ENCODE measurements at places on chromosomes 4 and X.

DNA sequence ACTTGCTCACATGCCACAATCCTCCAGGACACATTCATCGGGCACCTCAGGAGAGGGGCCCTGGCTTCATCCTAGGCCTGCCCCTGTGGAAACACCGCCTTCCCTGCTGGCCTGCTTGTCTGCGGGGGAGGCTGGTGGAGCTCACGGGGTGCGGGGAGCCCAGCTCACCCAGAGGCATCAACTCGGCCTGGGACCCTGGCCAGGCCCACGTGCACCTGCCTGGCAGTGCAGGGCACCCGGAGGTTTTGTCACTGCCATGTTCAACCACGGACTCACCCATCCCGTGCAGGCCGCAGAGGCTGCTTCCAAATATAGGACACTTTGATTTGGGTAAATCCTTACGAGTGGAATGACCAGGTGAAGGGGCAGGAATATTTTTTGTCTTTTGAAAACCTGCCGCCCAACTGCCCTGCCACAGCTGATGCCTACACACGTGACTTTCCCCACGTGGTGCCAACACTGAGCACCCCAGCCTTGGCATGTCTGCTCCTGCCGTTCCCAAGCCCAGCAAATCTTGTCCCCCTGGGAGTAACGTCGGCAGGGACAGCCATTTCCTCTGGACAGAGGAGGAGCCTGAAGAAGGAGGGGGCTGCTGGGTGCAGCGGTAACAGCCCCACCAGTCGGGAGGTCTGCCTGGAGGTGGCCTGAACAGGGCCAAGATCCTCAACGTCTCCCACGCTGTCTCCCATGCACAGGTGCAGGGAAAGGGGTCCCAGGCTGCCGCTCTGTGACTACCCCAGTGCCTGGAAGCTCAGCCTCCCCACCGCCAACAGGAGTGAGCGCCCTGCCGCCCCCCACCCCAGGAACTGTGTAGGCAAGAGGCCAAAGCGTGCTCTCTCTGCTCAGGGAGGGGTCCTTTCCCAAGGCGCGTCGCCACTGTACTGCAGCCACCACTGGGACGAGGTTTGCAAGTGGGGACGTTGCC, 8.5 kb downstream of the MXD4 start:
- DNase-seq, result no peak

DNA sequence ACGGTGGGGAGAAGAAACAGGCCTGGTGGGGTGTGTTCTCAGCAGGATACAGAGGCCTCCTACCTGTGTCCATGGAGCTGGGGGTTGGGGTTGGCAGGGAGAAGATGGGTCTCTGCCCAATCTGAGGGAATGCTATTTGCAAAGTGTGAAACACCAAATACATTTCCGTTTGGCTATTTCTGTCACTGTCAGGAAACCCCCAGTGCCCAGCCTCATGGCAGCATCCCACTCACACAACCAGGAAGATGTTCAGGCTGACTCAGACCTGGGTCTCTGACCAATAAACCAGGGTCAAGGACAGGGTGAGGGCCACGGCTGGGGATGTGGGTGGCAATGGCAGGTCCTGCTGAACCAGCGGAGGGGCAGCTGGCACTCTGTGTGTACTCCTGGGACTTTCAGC, 41.3 kb downstream of the BCOR start:
- DNase-seq, result no peak

GRCh38 chr4:137065311-137065710, 467.0 kb downstream of the PCDH18 start:
- DNase-seq, result no peak

GRCh38 chrX:790783-791360, 160.3 kb downstream of the SHOX start:
- no peak for DNase-seq

GRCh38 chr4:148477276-148477675, 35.1 kb upstream of the NR3C2 start:
- no peak for DNase-seq

DNA sequence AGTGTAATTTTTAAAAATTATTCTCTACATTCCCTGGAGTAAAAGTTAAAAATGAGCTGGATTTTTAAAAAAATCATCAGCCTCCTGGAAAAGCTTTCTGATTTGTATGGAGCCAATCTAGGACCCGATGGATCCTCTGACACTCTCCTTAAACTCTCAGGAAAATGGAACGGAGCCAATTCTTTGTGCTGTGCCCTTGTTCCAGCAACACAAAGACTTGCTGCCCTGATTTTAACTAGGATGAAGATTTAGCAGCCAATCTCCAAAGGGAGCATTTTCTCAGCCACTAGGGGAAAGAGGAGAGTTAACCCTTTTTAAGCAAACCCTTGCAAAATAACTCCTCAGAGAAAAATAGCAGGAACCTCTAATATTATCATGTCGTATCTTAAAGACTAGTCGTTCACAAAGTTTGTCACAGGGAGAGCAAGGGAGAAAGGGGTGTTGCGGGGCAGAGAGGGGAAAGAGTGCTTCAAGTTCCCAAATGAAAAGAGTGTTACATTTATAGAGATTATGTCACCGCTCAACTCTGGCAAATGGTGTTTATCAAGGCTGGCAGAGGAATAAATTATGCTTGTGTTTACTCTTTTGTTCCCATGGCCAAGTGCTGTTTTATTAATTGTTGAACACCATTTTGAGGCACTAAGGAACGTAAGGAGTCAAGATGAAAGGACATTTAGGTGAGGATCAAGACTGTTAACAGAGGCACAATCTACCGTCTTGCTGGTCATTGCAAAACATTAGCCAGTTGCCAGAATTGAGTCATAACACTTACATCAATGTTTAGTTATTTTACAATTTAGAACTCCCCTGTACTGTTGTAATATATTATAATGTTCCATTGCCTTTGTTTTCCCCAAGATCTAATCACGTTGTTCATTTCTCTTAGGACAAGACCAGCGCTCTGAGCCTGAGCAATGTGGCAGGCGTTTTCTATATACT, 250.7 kb downstream of the THOC2 start:
- no peak for DNase-seq

GRCh38 chr4:188606635-188607034, 467.4 kb downstream of the TRIML1 start:
- no peak for DNase-seq

- DNase-seq, result no peak
Measured at GRCh38 chr4:18366892-18367291, 345.3 kb upstream of the LCORL start.

DNA sequence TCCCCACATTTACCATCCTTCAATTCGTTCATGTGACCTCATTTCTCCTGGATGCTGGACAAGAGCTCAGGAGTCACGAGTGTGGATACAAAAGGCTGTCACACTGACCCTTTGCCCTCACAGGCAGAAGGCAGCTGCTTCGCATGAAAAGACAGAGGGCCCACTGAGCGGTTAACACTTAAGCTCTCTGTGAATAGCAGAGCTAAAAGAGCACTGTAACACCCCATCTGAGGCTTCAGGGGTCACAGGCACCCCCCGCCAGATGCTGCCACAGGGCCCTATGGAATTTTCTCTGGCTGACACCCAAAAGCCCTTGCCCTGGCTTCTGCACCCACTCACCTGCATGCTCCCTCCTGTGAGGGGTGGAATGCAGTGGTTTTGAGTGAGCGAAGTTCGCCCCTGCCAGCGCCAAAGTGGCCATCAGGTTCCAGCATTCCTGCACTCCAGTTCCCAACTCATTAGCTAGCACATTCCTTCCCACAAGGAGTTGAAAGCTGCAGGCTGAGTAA, 360.9 kb downstream of the PPP3CA start:
- DNase-seq, result no peak

DNA sequence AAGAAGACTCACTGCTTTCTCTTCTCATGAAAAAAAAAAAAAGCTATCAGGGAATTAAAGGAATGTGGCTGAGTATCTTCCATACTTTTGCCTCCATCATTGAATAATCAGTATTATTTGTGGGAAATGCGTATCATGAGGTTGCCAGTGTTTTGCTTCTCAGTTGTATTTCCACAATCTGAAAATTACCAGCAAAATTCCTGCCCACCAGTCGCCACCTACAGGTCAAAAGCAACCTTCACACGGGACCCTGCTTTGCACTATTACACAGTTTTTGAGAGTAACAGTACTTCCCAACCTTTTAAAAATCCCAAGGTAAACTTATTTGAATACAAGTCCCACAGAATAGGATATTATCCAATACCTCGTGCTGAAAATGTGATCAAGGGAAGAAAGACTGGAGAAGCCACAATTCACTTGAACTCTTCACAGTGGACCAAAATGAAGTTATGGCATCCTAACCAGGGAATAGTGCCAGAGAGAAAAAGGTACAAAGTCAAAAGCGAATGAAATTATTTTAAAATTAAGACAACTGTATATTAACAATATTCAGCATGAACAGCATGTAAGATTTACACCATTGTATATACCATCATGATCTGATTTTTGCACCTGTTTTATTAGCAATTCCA, 30.4 kb downstream of the PGRMC1 start:
- no peak for DNase-seq

DNA sequence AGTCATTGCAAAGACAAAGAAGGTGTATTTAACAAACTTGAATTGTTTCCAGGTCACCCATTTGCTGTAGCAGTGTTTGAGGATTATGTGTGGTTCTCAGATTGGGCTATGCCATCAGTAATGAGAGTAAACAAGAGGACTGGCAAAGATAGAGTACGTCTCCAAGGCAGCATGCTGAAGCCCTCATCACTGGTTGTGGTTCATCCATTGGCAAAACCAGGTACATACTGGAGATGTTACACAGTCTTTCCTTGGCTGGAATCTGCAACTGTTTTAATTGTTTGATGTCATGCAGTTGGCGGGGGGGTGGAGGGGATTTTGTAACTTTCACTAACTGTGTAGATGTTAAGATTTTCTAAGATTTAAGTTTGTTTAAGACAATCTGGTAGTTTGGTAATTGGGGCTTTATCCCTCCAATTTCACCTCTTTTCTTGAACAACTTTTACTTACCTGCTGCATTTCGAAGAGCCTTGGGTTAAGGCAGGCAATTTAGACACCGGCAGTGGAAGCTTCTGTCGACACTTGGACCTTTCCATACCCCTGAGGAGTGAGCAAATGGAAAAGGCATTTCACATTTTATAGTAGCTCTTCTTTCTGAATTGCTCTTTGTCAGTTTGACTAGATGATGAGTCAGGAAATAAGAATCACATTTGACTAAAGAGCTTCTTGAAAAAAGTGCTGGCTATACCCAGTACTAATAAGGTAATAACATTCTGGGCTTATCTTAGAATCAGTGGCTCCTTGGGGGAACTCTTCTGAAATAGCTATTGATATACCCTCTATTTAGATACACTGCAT, 67.4 kb downstream of the EGF start:
- no peak for DNase-seq

- DNase-seq, result no peak
Measured at GRCh38 chrX:30777575-30777974, 111.5 kb downstream of the TAB3 start.

DNA sequence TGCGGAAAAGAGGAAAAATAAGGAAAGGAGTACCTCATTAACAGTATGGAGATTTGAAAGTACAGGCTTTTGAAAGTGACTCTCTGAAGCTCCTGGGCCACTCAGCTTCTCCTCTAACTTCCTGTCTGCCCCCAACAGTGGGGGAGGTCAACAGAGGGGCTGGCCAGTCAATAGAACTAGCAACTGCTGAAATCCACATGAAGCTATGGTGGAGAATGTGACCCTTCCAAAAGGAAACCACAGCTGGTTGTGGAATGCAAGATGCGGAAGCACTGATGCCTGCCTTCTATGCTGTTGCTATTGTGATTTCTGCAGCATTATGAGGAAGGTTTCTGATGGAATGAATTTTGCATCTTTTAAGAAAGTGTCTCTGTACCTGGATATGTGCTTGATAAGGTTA, 2.4 kb downstream of the CORIN start:
- DNase-seq, result no peak

DNA sequence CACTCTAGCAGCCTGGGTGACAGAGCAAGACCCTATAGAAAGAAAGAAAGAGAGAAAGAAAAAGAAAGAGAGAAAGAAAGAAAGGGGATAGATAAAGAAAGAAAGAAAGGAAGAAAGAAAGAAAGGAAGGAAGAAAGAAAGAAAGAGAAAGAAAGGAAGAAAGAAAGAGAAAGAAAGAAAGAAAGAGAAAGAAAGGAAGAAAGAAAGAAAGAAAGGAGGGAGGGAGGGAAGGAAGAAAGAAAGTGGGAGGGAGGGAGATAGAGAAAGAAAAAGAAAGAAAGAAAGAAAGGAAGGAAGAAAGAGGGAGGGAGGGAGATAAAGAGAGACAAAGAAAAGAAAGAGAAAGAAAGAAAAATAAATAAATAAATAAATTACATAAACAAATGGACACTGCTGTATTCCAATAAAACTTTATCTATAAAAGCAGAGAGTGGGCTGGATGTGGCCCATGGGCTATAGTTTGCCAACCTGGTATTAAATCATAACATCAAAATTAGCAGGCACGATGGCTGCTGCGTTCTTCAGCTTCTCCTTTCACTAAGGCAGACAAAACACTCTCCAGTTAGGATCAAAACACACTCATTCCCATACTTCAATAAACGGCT, 165.0 kb downstream of the ZNF674 start:
- no peak for DNase-seq

- DNase-seq, result no peak
Measured at GRCh38 chr4:3338321-3338838, 45.6 kb downstream of the RGS12 start.

DNA sequence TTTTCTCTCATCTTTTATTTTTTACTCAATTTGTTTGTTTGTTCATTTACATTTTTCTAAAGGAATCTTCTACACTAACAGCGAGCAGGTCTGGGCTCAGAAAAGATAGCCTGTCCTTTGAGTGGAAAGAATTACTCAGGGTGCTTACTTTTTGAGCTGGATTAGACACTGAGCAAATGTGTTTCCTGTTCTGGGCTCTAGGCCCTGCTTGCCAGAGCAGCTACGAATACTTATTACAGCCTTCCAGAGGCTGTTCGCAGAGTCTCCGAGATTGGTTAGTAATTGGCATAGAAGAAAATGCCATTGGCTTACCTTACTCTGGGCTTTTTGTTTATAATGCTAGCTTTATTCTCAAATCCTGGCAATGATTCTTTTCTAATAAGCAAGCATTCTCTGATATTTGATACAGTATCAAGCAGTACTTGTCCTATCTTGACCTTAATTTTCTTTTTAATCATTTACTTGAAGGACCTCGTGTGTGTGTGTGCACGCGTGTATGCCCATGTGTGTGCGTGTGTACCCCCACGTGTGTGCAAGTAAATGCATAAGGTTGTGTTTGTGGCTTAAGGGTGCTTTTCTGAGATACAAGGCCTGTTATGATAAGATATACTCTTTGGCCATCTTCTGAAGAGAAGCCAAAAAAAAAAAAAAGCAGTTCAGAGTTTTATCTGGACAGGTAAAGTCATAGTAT, 76.2 kb upstream of the GRXCR1 start:
- DNase-seq, result no peak

DNA sequence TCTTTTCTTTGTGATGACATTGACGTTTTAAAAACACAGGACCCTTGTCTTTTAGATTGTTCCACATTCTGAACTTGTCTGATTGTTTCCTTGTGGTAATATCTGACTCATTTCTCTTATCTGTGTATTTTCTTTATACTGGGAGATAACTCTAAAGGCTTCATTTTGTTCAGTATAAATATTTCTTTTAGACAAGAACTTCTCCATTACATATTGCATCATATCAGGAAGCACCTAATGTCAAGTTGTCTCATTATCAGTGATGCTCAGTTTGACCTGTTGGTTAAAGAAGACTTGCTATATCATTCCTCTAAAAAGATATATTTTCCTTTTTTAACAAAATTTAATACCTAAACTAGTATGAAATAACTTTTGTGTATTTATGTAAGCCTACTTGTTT, 152.3 kb upstream of the BMP3 start:
- no peak for DNase-seq

All from activated gamma-delta T cell (primary cell).